ENCODE measurements at places on chromosomes 16 and 17.

DNA sequence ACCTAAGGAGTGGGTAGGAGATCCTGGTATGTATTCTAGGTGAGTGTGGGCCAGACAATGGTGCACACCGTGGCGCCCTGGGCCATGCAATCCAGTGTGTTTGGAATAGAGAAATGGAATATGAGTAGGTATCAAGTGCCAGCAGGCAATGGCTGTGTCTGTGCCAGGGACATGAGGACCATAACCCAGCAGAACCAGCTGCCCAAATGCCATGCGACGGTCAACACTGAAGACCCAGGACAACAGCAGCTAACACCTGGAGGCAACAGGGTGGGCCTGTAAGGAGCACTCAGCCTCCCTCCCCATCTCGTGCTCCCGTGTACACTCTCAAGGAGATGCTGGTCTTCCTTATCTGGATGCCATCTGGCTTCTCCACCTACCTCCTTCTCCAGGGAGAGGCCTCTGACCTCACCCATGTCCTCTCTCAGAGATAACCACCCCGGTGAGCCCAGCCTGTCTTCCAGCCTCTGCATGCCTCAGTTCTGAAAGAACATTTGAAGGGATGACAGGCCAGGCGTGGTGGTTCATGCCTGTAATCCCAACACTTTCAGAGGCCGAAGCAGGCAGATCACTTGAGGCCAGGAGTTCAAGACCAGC, 750 bp upstream of the GSDMB start:
- H3K4me3 ChIP-seq = no peak overlapping the region
- H3K27me3 ChIP-seq = no peaks in the 10 kb centered on the region
- no peaks in the 10 kb centered on the region for H3K4me1 ChIP-seq
- H3K36me3 ChIP-seq = peaks cover 44% of the 10 kb centered on the region

DNA sequence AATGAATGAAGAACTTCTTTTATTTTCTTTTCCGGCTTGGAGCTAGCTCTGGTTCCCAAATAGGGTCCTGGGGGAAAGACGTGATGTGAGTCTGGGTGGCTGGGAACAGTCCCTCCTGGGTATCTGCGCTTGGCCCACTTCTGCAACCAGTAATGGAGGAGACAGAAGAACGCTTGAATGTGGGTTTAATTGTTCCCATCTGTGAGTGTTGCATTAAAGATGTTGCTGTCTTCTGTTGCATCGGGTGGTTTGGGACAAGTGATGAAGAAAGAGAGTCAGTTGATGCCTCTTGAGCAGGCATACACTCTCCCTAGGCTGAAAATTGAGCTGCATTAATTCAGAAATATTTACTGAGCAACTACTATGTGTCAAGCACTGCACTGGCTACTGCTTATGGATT, 511.1 kb downstream of the CDH13 start:
- no peaks in the 10 kb centered on the region for H3K27me3 ChIP-seq
- H3K27ac ChIP-seq = no peak overlapping the region
- no peaks in the 10 kb centered on the region for H3K36me3 ChIP-seq

- no peak overlapping the region for H3K27ac ChIP-seq
- DNase-seq = no peak
- peaks cover 15% of the 10 kb centered on the region for H3K36me3 ChIP-seq
- no peaks in the 10 kb centered on the region for H3K4me1 ChIP-seq
- no peaks in the 10 kb centered on the region for H3K27me3 ChIP-seq
- no peak overlapping the region for H3K4me3 ChIP-seq
Observed at GRCh38 chr16:57131351-57131970, 39.1 kb downstream of the CPNE2 start.

- no peaks in the 10 kb centered on the region for H3K27me3 ChIP-seq
- H3K4me1 ChIP-seq = peaks cover 30% of the 10 kb centered on the region
- peak; percentile 75 for DNase-seq
- no peak overlapping the region for H3K4me3 ChIP-seq
Observed at GRCh38 chr16:14418795-14419225, 211.2 kb downstream of the PARN start.

DNA sequence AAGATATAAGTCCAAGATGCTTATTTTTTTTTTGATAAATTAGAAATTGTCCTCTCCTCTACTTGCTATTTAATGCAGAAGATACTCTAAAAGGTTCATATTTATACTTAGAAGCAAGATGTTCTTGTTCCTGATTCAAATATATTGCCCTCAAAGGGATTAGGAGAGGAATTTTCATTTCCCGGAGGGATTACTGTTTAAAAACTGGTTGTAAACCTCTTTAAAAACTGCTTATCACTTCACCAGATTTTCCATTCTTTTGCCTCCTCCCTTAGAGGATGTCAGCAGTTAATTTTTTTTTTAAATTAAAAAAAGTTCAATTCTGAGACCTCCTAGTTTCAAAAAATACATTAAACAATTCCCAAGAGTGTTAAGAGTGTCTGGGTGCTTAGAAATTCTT, 2.8 kb downstream of the TENT4B start:
- H3K27ac ChIP-seq = peak overlapping the region; percentile 6
- H3K27me3 ChIP-seq = no peaks in the 10 kb centered on the region
- no peaks in the 10 kb centered on the region for H3K4me1 ChIP-seq
- H3K36me3 ChIP-seq = no peaks in the 10 kb centered on the region
